ENCODE measurements at places on chromosomes 6 and 20.

GRCh38 chr6:38180586-38180985, 361.1 kb downstream of the ZFAND3 start:
- DNase-seq: no peak

GRCh38 chr6:34736823-34737222, 20.5 kb upstream of the SNRPC start:
- DNase-seq: no peak

GRCh38 chr6:2639167-2639566, 111.6 kb downstream of the MYLK4 start:
- DNase-seq: no peak

DNA sequence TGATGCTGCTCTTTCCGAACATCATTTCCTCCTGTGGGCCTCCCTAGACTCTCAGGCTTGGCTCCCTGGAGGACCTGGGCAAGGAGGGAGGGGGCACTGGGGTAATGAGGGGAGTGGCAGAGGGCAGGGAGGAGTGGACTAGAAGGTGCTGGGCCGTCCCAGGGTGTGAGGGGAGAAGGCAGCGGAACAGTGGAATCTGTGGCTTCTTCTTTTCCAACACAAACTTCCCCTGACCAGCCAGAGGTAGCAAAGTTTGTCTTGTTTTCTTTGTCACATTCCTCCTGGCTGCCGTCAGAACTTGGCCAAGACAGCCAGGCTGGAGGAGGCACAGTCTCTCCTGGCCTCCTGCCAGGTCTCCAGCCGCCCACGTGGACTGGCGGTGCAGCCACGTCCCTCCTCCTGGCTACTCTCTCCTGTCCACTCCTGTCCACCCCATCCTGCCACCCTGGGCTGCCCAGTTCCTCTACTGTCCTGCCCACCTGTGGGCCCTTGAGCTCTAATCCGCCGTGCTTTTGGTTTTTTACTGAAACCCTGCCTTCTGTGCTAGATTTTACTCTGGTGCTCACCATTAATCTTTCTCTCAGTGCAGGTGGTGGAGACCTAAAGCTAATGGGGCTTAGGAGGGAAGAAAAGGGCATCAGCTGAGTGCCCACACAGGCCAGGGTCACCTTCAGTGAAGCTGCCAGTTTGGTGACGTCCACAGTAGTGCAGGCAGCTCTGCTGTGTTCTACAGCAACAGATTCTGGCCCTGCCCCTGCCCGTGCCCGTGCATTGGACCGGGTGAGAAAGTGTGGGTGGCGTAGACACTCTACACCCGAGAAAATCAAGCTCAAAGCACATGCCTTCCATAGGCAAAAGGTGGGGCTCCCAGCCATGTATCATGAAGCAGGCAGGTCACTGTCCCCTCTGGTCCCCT, 2.8 kb upstream of the CDSN start:
- peak; percentile 83 for DNase-seq

GRCh38 chr20:46607849-46608497, 43.3 kb downstream of the SLC13A3 start:
- no peak for DNase-seq

- DNase-seq: peak; percentile 32
These were observed 253.4 kb upstream of the TAB2 start for GRCh38 chr6:149064001-149064659.

GRCh38 chr20:6395695-6396094, 272.9 kb upstream of the FERMT1 start:
- DNase-seq: peak; percentile 10

DNA sequence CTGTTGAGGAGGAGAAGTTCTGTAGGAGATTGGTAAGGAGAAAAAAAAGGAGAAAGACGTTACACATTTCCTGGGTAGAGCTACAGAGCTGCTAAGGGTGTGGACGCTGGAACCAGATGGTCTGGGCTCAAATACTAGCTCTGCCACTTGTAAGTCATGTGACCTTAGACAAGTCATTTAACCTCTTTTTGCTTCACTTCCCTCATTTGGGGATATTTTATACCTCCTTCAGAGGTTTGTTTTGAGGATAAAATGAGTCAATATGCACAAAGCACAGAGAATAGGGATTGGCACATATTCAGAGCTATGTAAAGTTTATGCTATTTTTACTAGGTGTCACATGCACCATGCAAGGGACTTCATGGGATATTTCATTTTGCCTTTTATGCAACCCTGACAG, 708.8 kb downstream of the DHX35 start:
- no peak for DNase-seq

GRCh38 chr6:68994521-68994920, 359.4 kb downstream of the ADGRB3 start:
- DNase-seq: no peak

GRCh38 chr6:69378326-69378725, 418.5 kb downstream of the LMBRD1 start:
- DNase-seq: no peak

DNA sequence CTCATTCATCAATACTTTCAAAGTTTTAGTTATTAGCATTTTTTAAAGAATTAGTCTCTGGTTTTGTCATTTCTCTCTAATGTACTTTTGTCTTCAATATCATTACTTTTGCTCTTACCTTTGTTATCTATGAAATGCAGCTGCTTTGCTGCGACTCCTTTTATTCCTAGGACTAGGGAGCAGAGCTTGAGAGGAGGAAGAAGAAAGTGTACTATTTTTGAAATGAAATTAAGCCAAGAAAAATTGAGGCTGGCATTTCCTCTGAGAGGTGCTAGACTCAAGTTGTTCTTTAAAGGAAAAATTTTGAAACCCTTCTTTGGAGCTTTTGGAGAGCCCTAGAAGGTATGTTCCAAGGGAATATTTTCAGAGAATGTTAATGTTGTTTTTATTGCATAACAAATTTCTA, 48.3 kb upstream of the MRAP2 start:
- DNase-seq: no peak

GRCh38 chr6:31763619-31763940, 1.1 kb downstream of the SAPCD1 start:
- peak; percentile 34 for DNase-seq

DNA sequence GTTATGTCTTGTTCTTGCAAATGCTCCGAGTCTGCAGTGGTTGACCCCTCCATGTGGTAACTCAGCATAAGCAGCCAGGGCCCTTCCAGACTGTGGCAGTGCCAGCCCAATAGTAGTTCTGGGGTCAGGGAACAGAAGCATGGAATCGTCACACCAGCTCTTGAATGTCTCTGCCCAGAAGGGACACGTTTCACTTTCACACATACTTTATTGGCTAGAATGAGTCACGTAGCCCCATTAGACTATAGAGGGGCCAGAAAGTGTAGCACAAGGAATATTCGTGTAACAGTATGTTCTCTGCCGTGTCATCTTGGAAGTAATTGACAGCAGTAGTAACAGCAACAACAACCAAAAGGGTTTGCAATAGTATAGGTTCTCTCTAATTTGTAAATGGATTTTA, 254.7 kb downstream of the FARS2 start:
- no peak for DNase-seq

DNA sequence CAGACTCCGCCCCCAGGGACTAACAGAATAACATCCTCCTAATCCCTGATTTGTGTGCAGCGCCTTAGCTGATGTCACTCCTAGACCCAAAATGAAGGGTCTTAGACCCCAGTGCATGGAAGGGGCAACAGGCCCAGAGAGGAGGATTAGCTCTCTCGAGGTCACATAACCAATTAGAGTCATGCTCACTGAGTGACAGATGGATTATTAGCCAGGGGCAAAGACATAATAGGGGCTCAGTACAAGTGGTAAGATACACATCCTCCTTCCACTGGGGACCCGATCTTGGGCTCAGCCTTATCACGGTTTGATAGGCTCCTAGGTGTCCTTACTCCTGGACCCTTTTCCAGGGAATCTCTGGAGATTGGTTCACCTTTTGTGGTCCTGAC, 858 bp downstream of the TP53INP2 start:
- no peak for DNase-seq

DNA sequence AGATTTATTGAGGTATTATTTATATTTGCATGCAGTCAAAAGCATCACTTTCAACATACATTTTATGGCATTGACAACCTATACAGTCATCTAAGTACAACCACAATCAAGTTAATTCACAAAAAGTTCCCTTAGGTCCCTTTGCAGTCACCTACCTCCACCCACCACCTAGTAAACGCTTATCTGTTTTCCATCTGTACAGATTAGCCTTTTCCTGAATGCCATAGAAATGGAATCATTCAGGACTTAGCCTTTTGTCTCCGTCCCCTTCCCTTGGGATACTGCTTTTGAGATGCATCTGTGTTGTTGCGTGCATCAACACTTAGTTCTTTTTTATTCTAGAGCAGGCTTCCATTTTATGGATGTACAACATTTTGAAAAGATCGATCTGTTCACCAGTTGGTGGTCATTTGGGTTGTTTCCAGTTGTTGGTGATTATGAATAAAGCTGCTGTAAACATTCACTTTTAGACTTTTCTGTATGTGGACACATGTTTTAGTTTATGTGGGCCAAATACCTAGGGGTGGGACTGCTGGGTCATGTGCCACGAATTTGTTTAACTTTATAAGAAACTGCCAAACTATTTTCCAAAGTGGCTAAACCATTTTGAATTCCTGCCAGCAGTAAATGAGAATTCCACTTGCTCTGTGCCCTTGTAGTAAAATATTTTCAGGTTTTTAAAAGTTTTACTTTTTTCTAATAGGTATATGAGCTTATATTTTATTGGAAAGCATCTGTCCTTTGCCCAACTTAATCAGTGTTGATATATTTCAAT, 17.6 kb upstream of the IFNGR1 start:
- DNase-seq: peak; percentile 26

GRCh38 chr20:6818033-6818808, 50.7 kb downstream of the BMP2 start:
- DNase-seq: peak; percentile 8

GRCh38 chr6:112988748-112989147, 641.6 kb downstream of the RFPL4B start:
- no peak for DNase-seq

- DNase-seq: no peak
These were observed 6.9 kb upstream of the SMIM28 start for GRCh38 chr6:138370631-138371451.

GRCh38 chr20:40770564-40771307, 81.7 kb upstream of the MAFB start:
- no peak for DNase-seq

DNA sequence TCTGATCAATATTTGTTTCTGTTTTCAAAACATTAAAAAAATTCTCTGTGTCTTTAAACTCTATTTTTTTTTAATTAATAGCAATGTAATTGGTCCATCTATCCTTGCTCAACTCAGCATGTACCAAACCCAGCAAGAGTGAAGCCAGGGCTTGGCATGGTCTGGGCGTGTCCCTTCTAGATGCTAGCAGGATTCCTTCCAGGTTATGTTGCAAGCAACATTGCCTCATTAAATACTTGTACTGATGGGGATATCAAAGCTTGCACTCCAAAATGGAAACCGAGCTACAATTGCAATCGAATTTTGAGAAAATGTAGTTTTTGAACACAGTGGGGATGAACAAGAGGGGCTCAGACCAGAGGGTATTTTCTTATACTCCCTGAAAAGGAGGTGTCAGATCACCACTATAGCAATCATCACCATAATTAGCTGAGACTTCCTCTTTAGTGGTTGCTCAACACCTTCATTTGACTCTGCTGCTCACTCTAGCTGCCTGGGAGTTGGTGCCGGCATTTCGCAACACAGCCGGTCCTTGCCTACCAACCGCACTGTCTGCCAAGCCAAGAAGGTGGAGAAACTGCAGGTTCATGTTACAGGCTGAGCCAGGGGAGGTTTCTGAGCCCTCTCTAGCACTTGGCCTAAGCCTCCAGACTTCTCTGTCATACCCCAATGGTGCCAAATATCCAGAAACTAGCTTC, 67.8 kb upstream of the RALGAPA2 start:
- no peak for DNase-seq

- no peak for DNase-seq
These were observed 14.0 kb upstream of the MOCS1 start for GRCh38 chr6:39948199-39948791.

GRCh38 chr6:129923530-129924250, 62.6 kb upstream of the TMEM244 start:
- DNase-seq: peak; percentile 57

DNA sequence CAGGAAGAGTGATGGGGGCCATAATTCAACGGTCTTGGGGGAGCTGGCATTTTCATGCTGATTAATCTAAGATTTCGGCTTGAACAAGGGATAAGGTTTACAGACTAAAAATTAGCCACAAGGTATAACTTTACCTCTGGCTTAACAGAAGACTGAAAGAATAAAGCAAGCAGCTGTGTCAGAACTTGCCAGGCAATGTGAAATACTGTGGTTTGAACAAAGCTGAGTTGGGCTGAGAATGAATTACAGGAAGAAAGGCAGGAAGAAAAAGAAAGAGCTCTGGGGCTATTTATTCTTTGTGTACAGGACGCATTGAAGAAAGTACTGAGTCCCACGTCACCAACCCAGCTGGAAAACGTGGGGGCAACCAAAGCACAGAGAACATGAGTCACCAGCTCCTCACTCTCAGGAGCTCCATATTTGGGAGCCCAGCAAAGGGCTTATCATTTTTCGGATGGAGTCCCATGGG, 121.5 kb upstream of the NEDD9 start:
- peak; percentile 83 for DNase-seq

- DNase-seq: no peak
These were observed 54.8 kb upstream of the POU3F2 start for GRCh38 chr6:98779618-98780017.

- peak; percentile 53 for DNase-seq
These were observed 111.5 kb downstream of the ARHGAP18 start for GRCh38 chr6:129598244-129599187.

- DNase-seq: peak; percentile 0
These were observed 191.7 kb upstream of the RIN2 start for GRCh38 chr20:19566226-19566945.
